ENCODE measurements at places on chromosomes 13 and 19. TPM values are rescaled to one million over a fixed set of nuclear protein-coding genes. Genes with fewer than 3 reads are reported as not detected.
A peak's percentile ranks its signal among the peaks of the same experiment; 100 is the strongest.

DNA sequence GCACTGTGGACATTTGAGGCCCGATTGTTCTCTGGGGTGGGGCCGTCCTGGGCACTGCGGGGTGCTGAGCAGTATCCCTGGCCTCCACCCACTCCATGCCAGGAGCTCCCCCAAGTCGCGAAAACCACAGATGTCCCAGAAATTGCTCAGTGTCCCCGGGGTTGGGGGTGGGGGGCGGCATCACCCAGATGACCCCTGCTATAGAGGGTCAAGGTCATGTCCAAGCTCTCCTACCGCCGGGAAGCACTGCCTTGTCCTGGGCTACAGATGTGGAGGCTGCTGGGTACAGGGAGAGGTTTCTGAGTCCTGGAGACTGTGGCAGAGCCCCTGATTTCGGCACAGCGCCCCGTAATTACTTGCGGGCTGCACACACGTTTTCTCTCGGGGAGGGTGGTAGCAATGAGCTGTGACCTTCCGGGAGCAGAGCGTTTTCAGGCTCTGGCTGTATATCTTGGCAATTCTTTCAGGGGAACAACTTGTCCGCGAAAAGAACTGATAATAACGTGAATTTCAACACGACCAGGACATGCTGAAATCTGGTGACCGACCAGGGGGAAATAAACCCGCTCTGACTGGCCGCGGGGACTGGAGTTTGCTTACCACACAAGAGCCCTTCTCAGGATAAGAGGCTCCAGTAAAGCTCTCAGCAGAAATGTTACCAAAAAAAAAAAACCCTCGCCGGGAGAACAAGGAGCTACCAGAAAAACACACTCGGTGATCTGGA lies 68.1 kb downstream of the GNG7 start:
- H3K27ac ChIP-seq = no peak overlapping the region
- H3K4me1 ChIP-seq = peaks cover 27% of the 10 kb centered on the region
- peaks cover 7% of the 10 kb centered on the region for H3K27me3 ChIP-seq
- no peak for DNase-seq
- no peaks in the 10 kb centered on the region for H3K36me3 ChIP-seq
- no peak overlapping the region for H3K4me3 ChIP-seq

GRCh38 chr13:95239283-95239682 lies 62.0 kb downstream of the ABCC4 start:
- DNase-seq = no peak
- H3K27ac ChIP-seq = no peak overlapping the region
- H3K4me1 ChIP-seq = peaks cover 3% of the 10 kb centered on the region

GRCh38 chr13:107266657-107267056 lies 698.7 kb upstream of the ARGLU1 start:
- H3K4me1 ChIP-seq = no peaks in the 10 kb centered on the region
- no peak overlapping the region for H3K4me3 ChIP-seq
- no peaks in the 10 kb centered on the region for H3K36me3 ChIP-seq
- no peak for DNase-seq
- no peaks in the 10 kb centered on the region for H3K27me3 ChIP-seq
- no peak overlapping the region for H3K27ac ChIP-seq

DNA sequence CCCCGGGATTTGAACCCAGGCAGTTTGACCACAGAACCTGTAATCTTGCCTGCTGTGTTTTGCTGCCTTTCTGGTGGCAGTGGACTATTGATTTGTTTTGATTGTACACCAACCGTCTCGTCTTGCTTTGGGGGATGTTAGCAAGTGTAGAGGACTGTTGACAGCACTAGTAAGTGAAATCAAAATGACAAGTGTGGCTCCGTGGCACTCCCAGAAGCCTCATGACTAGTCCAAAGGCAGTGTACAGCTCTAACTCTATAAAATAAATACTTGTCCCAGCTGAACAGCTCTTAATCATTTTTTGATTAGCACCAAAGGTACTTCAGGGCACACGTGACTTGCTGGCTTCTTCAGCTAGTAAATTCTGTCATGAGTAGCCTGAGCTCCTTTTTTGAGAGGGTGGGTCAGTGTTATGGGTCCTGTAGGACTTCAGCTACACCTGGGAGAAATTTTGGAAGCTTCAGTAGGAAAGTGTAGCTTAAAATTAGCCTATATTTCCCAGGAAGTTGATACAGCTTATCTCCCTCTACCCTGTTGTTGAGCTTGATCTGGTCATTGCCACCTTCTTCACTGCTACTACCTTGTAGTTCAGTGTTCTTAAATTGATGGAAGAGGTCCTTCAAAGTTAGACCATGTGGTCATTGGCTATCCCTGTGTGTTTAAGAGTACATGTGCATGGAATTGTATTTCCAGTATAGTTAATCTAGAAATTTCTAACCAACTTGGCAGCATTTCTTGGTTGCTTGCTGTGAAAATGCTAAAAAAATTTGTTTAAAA lies 15.1 kb downstream of the TM9SF2 start:
- no peak overlapping the region for H3K27ac ChIP-seq
- peaks cover 2% of the 10 kb centered on the region for H3K36me3 ChIP-seq
- H3K4me3 ChIP-seq = no peak overlapping the region
- no peak for DNase-seq
- peaks cover 51% of the 10 kb centered on the region for H3K4me1 ChIP-seq

Gene FLT3
- 1.6 TPM for polyA plus RNA-seq

DNA sequence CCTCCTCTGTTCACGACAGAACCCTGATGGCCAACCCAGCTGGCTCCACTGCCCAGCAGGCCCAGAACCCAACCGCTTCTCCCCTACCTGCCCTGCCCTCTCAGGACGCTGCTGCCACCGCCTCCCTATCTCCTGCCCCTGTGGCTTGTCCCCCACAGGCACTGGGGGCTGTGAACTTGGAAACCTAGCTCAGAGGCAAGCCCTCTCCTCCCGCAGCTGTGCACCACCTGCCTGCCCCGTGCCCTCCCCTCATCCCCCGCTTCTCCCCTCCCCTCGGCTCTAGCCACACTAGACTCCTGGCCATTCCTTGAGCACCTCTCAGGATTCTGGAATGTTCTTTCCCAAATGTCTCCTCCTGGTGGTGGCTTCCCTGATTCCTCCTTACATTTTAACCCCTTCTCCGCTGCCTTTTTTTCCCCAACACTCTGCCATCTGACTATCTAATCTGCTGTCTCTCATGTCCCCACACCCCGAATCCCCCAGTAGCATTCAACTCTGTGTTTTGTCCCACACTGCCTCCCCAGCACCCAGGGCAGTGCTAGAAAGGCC lies 6.7 kb downstream of the NANOS3 start:
- no peak for DNase-seq
- H3K27ac ChIP-seq = peak overlapping the region; percentile 79
- H3K4me3 ChIP-seq = peak overlapping the region; percentile 12
- peaks cover 17% of the 10 kb centered on the region for H3K27me3 ChIP-seq

Data from immature natural killer cell (primary cell).